ENCODE measurements at places on chromosomes 5 and 9.
A peak's percentile ranks its signal among the peaks of the same experiment; 100 is the strongest.

- no peak for DNase-seq
These were observed 177.0 kb upstream of the MVB12B start for GRCh38 chr9:126149661-126150060.

DNA sequence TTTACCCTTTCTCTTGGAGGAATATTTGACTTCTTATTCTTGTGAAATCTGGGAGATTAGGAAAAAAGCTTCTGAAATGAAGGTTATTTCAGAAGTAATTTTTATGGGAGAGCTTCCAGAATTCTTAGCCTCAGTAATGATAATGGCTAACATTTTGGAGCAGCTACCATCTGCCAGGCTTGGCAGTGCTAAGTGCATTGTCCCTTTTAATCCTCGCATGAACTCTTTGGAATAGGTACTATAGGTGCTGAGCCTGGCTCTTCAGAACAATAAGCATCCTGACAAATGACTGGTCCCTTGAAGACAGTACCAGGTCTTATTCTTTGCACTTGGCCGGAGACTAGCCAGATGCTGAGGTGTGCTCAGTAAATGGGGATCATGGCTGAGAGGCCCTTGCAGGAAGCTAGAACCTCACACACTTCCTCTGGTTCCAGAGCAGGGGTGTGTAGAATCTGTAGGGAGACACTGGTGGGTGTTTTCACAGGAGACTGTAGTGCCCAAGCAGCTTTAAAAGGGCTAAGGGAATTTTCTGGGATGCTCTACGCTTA is 90.7 kb downstream of the RCL1 start:
- no peak for DNase-seq

DNA sequence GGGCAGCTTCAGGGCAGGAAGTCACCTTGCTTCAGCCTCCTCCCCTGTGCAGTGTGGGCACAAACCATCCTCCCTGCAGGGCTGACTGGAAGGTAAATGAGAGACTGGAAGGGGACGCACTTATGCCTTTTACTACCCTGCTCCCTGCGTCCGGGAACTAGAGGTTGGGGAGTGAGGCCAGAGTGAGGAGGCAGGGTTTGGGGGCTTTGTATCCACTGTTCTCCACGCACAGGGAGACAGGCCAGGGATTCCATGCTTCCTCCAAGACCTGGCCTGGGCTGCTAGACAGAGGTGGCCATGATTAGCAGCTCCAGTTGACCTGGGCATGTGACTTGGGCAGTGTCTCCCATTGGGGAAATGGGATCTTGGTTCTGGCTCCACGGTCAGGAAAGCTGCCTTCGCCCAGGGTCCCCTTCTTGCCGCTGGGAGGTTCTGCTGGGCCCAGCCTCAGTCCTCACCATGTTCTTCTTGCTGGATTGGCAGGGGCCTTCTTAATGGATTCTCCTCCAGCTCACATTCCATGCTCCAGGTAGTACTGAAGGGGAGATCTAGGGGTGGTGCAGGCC is 37.0 kb upstream of the PSD2 start:
- DNase-seq = no peak

DNA sequence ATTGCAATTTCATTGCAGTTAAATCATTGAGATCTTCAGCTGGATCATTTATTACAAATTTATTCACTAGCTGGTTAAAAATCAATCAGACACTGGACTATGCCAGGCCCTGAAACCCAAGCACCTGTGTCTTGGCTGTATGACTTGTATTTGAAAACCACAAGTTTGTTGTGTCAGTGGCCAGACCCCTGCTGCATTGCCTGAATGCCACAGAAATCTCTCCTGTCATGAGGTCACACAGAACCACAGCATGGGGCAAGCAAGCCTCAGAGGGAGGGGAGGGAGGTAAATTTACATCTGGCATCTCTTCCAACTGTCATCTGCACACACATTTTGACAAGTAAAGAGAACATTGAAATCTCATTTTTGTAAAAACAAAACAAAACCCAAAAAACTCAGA is 90.0 kb downstream of the ARRDC3 start:
- DNase-seq = peak; percentile 64

DNA sequence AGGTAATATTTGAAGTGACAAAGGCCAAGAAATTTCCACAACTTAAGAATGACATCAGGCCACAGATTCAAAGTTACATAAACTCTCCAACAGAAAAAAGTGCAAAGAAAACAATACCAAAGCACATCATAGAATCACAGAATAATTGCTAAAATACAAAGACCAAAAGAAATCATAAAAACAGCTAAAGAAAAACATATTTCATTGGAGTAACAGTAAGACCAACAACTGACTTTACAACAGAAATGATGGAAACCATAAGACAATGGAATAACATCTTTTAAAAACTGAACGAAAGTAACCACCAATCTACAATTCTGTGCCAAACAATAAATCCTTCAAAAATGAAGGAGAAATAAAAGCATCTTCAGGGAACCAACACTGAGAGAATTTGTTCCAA is 38.3 kb downstream of the ZDHHC21 start:
- DNase-seq = no peak

- DNase-seq = no peak
These were observed 10.1 kb downstream of the EEIG1 start for GRCh38 chr9:127970401-127971313.

GRCh38 chr5:141821430-141821925 is 56.7 kb downstream of the PCDH1 start:
- peak; percentile 19 for DNase-seq

DNA sequence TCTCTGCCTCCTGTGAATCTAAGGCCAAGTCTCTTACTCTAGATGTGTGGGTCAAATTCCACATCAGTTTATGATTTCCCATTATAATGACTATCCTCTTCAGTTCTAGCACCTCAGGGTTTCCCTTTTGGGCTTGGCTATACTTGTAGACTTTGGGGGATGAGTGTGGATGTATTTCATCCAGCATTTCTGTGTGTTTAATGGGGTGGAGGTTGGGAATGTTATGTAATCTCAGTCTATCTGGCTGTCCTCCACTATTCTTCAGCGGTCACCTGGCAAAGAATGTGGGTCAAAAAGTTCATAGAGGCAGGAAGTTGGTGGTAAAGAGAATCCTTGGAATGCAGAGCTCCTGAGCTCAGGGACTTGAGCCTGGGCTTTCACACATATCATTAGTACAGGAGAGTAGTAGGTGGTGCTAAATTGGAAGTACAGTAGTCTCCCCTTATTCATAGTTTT is 64.9 kb downstream of the CFAP95 start:
- DNase-seq = peak; percentile 84

GRCh38 chr5:98977723-98978122 is 48.9 kb upstream of the CHD1 start:
- no peak for DNase-seq

DNA sequence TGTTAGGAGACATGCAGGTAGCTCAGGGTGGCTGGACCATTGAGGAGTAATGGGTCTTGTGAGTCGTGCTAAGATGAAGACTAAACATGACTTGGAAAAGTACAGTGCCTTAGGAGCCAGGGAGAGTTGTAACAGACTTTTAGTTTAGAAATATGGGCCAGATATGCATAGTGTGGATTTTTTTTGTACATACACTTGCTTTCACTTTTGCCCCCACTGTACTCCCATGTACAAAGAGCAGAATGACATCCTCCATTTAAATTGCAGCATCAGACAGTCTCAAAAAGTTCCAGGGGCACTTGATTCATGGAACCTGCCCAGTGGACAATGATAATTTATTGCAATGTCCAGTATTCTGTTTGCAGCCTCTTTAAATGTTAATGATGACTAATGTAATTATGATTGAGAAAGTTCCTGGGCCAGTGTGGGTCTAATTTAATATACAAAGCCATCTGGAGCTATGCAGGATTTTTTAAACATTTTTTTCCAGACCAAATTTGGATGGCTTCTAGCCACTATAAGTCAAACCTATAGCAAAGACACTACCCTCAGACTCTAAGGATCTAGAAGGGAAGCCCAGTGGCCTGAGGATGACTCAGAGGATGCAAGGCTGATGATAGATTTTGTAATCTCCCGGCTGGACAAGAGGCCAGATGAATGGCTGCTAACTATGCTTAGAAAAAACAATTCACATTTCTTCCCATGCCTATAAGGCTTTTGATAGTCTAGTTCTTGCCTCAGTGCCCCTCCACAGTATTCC is 80.1 kb downstream of the TRPC7 start:
- DNase-seq = no peak

DNA sequence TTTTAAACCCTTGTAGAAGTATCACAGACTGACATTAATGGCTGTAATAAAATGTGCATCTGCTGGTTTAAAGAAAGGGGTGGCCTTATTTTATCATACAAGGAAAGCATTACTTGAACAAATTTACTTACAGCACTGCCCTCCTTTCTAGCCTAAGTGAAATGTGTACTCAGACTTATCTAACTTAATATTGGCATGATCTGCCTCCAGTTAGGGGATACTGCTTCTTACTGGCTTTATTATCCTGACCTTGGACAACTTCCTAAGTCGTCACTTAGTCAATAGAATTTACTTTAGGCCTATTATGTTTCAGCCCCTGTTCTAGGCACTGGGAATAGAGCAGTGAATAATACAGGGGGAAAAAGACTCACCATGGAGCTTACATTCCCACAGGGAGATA is 79.4 kb downstream of the TEK start:
- no peak for DNase-seq

GRCh38 chr9:4859035-4859434 is 66.3 kb downstream of the RCL1 start:
- DNase-seq = no peak

DNA sequence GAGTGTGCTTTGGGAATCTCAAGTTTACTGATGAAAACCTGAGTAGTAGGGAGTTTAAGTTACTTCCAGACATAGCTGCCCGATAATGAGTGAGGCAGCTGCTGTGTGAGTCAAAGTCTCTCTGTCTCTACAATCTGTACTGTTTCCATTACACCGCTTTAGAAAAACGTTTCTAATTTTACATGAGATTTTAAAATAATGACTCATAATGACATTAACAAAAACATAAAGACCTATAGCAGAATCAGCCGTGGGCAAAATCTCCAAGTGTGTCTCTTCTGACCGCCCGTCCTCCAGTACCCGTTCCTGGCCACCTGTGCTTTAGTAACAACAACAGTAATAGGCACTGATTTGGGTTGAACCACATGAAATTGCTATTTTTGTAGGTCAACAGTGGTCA is 69.6 kb upstream of the PRRC1 start:
- DNase-seq = no peak

GRCh38 chr5:122501089-122501435 is 189.0 kb downstream of the SNCAIP start:
- DNase-seq = no peak

GRCh38 chr9:82681809-82682208 is 381.1 kb downstream of the RASEF start:
- DNase-seq = no peak

GRCh38 chr9:92289708-92290390 is 3.6 kb downstream of the IARS1 start:
- DNase-seq = no peak
